ENCODE measurements at places on chromosomes 12 and 14. TPM values are rescaled to one million over a fixed set of nuclear protein-coding genes. Genes with fewer than 3 reads are reported as not detected.

The CLEC1B gene
- total RNA-seq, result not detected

The AHNAK2 gene
- 42.7 TPM for total RNA-seq

The IFNG-AS1 gene
- total RNA-seq, result not detected

The IAPP gene
- total RNA-seq, result not detected

The C12orf54 gene
- not detected for total RNA-seq

The CLECL1 gene
- not detected for total RNA-seq

The IFI27 gene
- total RNA-seq, result 748 TPM

The SERPINA10 gene
- not detected for total RNA-seq

The KRT80 gene
- total RNA-seq, result 11.1 TPM

The SLC17A8 gene
- total RNA-seq, result not detected

The PLEKHH1 gene
- total RNA-seq, result under 0.01 TPM

The PTCSC3 gene
- total RNA-seq, result not detected

The LRRC10 gene
- not detected for total RNA-seq

The ADCY4 gene
- total RNA-seq, result 36.6 TPM

The ARG2 gene
- total RNA-seq, result 61.1 TPM

The RHEBL1 gene
- total RNA-seq, result 1.6 TPM

The MMP17 gene
- 7.4 TPM for total RNA-seq

The TCL1B gene
- not detected for total RNA-seq

The GRIN2B gene
- not detected for total RNA-seq

The RAD51B gene
- total RNA-seq, result 19.3 TPM

The RPL10L gene
- total RNA-seq, result not detected

The KRT72 gene
- not detected for total RNA-seq

The CLEC2D gene
- total RNA-seq, result 2.4 TPM

The SERPINA6 gene
- total RNA-seq, result not detected

The CRACR2A gene
- 6.2 TPM for total RNA-seq

The SFSWAP gene
- total RNA-seq, result 13.6 TPM

The DLK1 gene
- not detected for total RNA-seq

The TTC6 gene
- total RNA-seq, result not detected

The PIANP gene
- total RNA-seq, result not detected

The HHIPL1 gene
- 2.6 TPM for total RNA-seq

The ATN1 gene
- 16.6 TPM for total RNA-seq

The ZFHX2 gene
- total RNA-seq, result 0.46 TPM

The LRRK2 gene
- 3.8 TPM for total RNA-seq

The FSCB gene
- not detected for total RNA-seq

The TMEM229B gene
- 0.15 TPM for total RNA-seq

The NUBPL gene
- total RNA-seq, result 11.1 TPM

The KRT85 gene
- total RNA-seq, result not detected

The KLRK1 gene
- not detected for total RNA-seq

The PIWIL1 gene
- total RNA-seq, result not detected

The PLCZ1 gene
- under 0.01 TPM for total RNA-seq

The CLEC4A gene
- total RNA-seq, result not detected

The DEPDC4 gene
- 0.32 TPM for total RNA-seq
